ENCODE measurements at places on chromosomes 3 and 15.

- no peak for ATAC-seq
These were observed 1.7 kb downstream of the SPCS1 start for GRCh38 chr3:52707585-52707984.

- ATAC-seq = no peak
These were observed 31.7 kb downstream of the SLC4A7 start for GRCh38 chr3:27452368-27453090.

GRCh38 chr3:58654466-58654865 lies 12.1 kb downstream of the FAM3D start:
- no peak for ATAC-seq

GRCh38 chr3:18112674-18113375 lies 312.3 kb downstream of the SATB1 start:
- ATAC-seq = no peak

GRCh38 chr3:143092191-143092590 lies 27.4 kb upstream of the CHST2 start:
- ATAC-seq = no peak

DNA sequence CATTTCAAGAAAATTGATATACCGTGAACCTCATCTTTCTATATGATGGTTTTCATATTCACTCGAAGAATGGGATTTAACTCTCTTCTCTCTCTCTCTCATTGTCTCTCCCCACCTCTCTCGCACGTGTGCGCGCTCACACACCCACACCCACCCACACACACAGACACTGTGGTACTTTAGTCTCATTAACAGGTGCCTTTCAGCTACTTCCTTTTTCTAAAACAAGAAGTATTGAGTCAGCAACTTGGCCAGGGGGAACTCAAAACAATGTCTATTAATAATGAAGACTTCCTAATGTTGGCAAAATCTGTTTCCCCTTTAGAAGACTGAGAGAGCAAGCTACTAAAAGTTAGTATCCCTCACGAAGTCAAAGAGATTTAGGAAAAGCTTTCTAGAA lies 150.7 kb downstream of the TMCO5A start:
- no peak for ATAC-seq

GRCh38 chr3:136495213-136495612 lies 245.1 kb downstream of the PCCB start:
- ATAC-seq = no peak

DNA sequence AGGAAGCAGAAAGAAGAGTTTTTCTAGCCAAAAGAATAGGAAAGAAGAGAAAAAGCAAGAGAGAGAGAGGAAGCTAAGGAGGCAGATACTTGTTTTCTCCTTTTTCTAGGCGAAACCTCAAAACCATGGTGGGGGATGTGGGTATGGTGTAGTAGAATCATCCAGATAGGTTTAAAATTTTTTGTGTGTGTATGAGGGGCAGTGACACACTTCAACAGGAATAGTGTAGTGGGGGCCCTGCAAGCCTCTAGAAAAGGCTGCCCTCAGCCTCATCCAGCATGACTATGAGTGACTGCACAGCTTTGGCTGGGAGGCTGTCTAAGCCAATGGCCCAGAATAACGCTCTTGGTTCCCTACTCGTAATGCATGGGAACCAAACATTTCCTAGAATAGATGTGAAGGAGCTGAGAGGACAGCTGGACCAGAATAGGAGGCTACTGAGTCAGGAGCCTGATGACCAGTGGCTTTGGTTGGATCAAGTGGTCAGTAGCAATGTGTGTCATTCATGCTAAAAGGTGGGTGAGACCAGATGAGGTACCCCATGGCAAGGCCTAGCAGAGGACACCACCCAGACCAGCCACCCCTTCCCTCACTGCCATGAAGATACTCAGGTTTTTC lies 24.4 kb downstream of the MOBP start:
- ATAC-seq = no peak

GRCh38 chr3:112090887-112091586 lies 4.8 kb downstream of the C3orf52 start:
- ATAC-seq = no peak

DNA sequence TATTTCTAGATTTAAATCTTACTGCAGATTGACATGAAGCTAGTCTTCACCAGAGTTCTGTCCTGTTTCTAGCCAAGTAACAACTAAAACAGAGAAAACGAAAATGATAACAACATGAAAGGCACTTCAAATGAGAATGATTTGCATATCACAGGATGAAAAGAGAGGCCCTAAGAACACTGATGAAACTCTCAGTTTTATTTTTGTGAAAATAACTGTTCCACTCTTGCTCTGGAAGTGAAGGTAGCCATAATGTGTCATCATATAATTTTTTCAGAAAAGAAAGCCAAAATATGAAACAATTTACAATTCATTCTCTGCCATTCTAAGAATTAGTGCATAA lies 274.4 kb downstream of the ADAMTSL3 start:
- ATAC-seq = no peak

DNA sequence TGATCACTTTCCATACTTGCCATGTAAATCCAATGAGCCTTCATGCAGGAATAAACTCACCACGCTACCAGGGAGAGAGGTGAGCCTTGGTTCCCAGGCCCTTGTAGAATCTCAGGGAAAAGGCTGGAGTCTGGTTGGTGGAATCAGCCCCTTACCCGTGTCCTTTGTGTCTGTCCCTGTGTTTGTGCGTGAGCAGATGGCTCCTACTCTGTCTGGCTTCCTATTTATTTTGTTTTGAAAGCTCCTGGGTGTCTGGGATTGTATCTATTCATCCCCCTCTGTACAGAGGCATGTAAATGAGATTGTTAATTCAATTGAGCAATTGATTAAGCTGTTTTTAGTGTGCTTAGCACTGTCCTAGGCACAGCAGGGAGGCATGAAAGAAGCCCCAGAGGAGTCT lies 278.1 kb downstream of the THSD4 start:
- ATAC-seq = no peak

DNA sequence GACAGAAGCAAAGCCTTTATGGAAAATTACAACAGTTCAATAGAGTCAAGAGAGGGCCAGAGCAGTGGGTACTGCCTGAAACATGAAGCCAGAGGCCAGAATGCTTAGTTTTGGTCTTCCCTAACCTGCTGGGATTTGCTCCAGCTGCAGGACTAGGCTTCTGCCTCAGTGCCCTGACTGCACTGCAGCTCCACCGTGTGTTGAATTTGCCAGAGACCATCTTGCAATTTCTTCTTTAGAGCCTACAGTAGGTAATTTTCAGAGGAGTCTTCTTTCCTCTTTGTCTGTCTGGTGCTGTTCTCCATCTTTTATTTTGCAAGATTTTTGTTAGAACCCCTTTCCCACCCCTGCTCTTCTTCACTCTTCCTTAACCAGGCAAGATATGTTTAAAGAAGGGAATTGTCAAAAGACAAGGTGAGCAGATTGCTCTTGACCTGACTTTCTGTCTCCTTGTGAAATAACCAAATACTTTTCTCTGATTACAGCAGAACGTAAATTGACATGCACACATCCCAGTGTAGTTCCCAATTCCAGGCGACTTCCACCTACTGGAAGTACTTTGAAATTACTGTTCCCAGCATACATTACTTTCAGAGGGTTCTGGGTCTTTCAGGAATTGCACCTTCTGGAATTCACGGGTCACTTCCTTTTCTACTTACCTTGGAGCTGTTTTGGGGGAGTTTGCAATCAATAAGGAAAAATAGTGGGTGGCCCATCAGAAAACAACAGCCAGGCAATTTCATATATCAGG lies 161.2 kb downstream of the MINAR1 start:
- no peak for ATAC-seq

- no peak for ATAC-seq
These were observed 39.0 kb downstream of the RGMA start for GRCh38 chr15:93049914-93050578.

DNA sequence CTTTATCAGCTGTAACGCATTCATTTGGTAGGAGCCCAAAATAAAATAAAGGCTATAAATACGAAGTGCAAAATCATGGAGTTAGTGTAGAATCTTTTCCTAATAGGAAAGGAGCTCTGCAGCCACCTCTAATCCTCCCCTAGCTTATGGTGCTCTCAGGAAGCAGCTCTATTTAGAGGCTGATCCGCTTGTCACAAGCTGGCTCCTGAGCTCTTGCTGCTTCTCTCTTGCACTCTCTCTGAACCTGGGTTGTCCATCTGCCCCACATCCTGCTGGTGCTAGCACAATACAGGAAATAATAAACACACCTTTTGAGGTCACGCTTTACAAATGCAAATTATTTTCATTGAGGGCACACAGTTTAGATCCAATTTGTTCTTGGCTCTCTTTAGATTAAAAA lies 37.3 kb upstream of the BFSP2 start:
- no peak for ATAC-seq

- no peak for ATAC-seq
These were observed 41.2 kb downstream of the KLF13 start for GRCh38 chr15:31367730-31368344.

- ATAC-seq = no peak
These were observed 32.3 kb downstream of the PAQR9 start for GRCh38 chr3:142931222-142931621.

- ATAC-seq = no peak
These were observed 36.0 kb downstream of the PXYLP1 start for GRCh38 chr3:141267629-141268028.

- no peak for ATAC-seq
These were observed 229.3 kb downstream of the MINAR1 start for GRCh38 chr15:79661411-79661810.

DNA sequence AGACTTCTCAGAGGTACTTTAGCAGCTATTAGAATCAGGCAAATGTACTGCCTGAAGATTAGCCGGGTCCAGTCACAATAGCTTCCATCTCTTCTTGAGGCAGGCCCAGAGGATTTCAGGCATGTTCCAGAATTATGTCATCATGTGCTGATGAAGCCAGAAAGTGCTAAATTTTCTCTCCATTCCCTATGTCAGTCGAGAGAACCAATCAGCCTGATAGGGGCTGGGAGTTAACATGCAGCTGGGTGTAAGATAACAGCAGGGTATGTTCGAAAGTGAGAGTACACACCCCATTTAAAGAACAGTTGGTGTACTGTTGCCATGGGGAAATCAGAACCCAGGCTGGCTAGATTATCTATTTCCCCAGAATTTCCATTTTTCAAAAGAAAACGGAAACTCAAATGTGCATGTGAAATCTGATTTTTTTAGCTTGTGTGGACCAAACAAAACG lies 48.7 kb downstream of the MYH15 start:
- ATAC-seq = no peak

GRCh38 chr15:34753236-34753894 lies 1.4 kb downstream of the GJD2 start:
- no peak for ATAC-seq

- ATAC-seq = no peak
These were observed 106.7 kb downstream of the RYK start for GRCh38 chr3:134143828-134144401.
